ENCODE measurements at places on chromosomes 3 and 15. TPM values are rescaled to one million over a fixed set of nuclear protein-coding genes. Genes with fewer than 3 reads are reported as not detected.

GRCh38 chr15:34726406-34727100 is 28.2 kb downstream of the GJD2 start:
- H3K4me3 ChIP-seq, result no peak overlapping the region
- H3K27me3 ChIP-seq, result no peaks in the 10 kb centered on the region
- DNase-seq, result no peak

The GABRR3 gene
- total RNA-seq, result not detected

The KBTBD13 gene
- not detected for total RNA-seq

The AHSG gene
- total RNA-seq, result not detected

The LRRC15 gene
- total RNA-seq, result 0.32 TPM

The GPR171 gene
- total RNA-seq, result 0.53 TPM

The C3orf49 gene
- not detected for total RNA-seq

The MAGI1 gene
- total RNA-seq, result 41.4 TPM

DNA sequence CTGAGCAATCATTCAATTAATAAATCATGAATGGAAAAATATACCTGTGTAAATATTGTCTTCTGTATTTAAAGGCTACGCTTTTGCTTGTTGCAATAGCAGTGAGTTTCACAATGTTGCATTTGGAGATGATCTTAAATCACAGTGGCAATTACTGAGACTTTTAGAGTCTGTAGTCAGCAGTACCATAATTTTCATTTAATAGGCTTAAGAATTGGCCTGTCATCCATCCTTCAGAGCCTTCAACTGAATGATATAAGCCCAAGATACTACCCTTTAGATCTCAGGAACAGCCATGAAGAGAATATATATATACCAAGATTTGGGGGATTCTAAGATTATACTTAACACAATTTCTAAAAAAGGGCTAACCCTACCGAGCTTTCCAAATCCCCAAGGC is 458.1 kb downstream of the GBE1 start:
- DNase-seq, result no peak
- no peak overlapping the region for H3K27ac ChIP-seq
- no peak overlapping the region for H3K4me3 ChIP-seq
- no peaks in the 10 kb centered on the region for H3K36me3 ChIP-seq

GRCh38 chr3:129602730-129603560 is 3.5 kb downstream of the PLXND1 start:
- no peak for DNase-seq
- no peak overlapping the region for H3K4me3 ChIP-seq
- peaks cover 20% of the 10 kb centered on the region for H3K27me3 ChIP-seq
- no peaks in the 10 kb centered on the region for H3K4me1 ChIP-seq

DNA sequence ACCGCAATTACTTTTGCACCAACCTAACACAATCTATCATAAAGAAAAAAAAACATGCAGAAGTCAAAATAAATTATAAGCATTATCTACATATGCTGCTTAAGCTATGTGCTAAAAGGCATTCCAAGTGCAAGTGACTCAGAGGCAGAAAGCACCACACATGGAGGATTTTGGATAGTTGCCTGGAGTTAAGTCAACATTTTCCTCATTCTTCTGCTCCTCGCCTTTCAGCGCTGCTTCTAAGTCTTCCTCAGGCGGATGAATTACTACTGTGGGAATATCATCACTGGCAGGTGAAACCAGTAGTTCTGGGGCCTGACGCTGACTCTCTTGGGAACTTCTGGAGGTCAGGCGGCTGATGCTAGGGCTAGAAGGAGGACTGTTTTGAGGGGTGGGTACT is 53.1 kb downstream of the SLC4A7 start:
- H3K27ac ChIP-seq, result no peak overlapping the region
- no peak for DNase-seq
- H3K36me3 ChIP-seq, result no peaks in the 10 kb centered on the region
- H3K4me1 ChIP-seq, result no peaks in the 10 kb centered on the region

- no peak overlapping the region for H3K27ac ChIP-seq
- H3K36me3 ChIP-seq, result no peaks in the 10 kb centered on the region
- H3K27me3 ChIP-seq, result no peaks in the 10 kb centered on the region
- no peak overlapping the region for H3K4me3 ChIP-seq
- H3K4me1 ChIP-seq, result no peaks in the 10 kb centered on the region
- no peak for DNase-seq
Measured at GRCh38 chr3:150260398-150260710, 147.7 kb upstream of the TSC22D2 start.

The ARNT2 gene
- total RNA-seq, result 2.7 TPM

GRCh38 chr3:15264486-15264885 is 58.4 kb downstream of the CAPN7 start:
- no peaks in the 10 kb centered on the region for H3K4me1 ChIP-seq
- H3K27ac ChIP-seq, result no peak overlapping the region
- H3K27me3 ChIP-seq, result no peaks in the 10 kb centered on the region
- DNase-seq, result no peak
- no peaks in the 10 kb centered on the region for H3K36me3 ChIP-seq

GRCh38 chr15:62219799-62220198 is 54.7 kb upstream of the C2CD4B start:
- H3K27ac ChIP-seq, result no peak overlapping the region
- H3K4me3 ChIP-seq, result no peak overlapping the region
- H3K36me3 ChIP-seq, result no peaks in the 10 kb centered on the region

GRCh38 chr3:69761896-69762767 is 22.9 kb downstream of the MITF start:
- no peak overlapping the region for H3K4me3 ChIP-seq
- H3K27me3 ChIP-seq, result no peaks in the 10 kb centered on the region
- no peaks in the 10 kb centered on the region for H3K4me1 ChIP-seq

GRCh38 chr15:95825208-95825607 is 505.3 kb upstream of the NR2F2 start:
- DNase-seq, result no peak
- H3K4me1 ChIP-seq, result no peaks in the 10 kb centered on the region
- H3K36me3 ChIP-seq, result no peaks in the 10 kb centered on the region

GRCh38 chr3:196192036-196192523 is 19.1 kb downstream of the ZDHHC19 start:
- no peak for DNase-seq
- H3K36me3 ChIP-seq, result no peaks in the 10 kb centered on the region
- peaks cover 14% of the 10 kb centered on the region for H3K4me1 ChIP-seq
- peak overlapping the region; percentile 58 for H3K27ac ChIP-seq

DNA sequence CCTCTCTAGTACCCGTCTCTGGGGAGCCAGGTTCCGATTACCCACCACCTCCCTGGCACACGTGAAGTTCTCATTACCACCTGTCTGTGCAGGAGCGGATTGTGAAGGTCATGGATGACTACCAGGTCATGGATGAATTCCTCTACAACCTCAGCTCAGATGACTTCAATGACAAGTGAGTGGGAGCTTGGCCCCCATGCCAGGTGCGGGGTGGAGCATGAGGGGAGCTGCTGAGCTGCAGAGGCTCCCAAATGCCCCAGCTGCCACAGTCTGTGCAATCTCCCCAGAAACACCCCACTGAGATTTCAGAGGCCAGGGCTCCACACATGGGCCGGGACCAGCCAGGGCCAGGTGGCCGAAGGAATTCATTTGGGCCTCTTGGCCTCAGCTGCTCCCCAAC is 34.3 kb downstream of the DNAH1 start:
- no peaks in the 10 kb centered on the region for H3K4me1 ChIP-seq
- no peak overlapping the region for H3K27ac ChIP-seq
- H3K4me3 ChIP-seq, result no peak overlapping the region
- H3K27me3 ChIP-seq, result no peaks in the 10 kb centered on the region
- DNase-seq, result no peak

DNA sequence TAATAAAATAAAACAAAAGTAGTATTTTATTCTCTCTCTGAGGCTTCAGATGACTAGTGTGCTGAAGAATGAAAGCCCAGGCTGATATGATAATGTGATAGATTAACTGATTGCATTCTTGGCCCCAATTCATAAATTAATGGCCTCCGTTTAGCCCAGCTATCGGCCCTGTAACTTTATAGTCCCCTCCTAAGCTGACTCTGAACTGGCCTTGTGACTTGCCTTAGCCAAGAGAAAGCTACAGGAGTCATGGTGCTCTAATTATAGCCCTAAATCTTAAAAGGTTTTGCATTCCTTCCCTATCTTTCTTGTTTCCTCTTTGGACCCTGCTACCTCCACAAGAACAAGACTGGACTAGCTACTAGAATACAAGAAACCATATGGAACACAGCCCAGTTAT is 123.2 kb upstream of the EPHA3 start:
- no peak overlapping the region for H3K4me3 ChIP-seq
- no peaks in the 10 kb centered on the region for H3K4me1 ChIP-seq
- H3K27ac ChIP-seq, result no peak overlapping the region
- H3K27me3 ChIP-seq, result no peaks in the 10 kb centered on the region

The MORC1 gene
- total RNA-seq, result not detected

GRCh38 chr3:95750097-95750496 is 1064.3 kb upstream of the EPHA6 start:
- H3K4me3 ChIP-seq, result no peak overlapping the region
- no peaks in the 10 kb centered on the region for H3K4me1 ChIP-seq
- no peaks in the 10 kb centered on the region for H3K36me3 ChIP-seq
- DNase-seq, result no peak
- H3K27me3 ChIP-seq, result no peaks in the 10 kb centered on the region
- no peak overlapping the region for H3K27ac ChIP-seq

All from colonic mucosa (tissue), 4 donors.